NCI-H2107 (cell line): ENCODE measurements at places on chromosomes 1 and 21.

GRCh38 chr1:88998716-88999115, 6.3 kb upstream of the KYAT3 start:
- DNase-seq, result peak; percentile 73

DNA sequence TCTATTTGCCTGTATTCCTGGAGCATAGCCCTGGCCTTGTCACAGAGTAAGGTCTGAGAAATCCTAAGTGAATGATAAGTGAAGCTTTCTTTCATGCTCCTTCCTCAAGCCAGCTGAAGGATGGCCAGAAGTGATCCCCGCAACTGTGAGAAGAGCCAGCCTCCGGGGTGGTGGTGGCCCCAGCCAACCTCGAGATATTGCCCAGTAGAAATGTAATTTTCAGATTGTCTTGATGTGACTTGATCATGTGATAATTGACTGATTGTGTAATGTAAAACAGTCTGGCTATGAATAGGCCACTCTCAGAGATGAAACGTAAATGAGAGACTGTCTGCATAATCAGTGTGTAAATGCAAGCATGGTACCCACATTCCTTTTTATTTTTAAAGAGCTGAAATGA, 242.4 kb upstream of the CAMK1G start:
- DNase-seq, result no peak

DNA sequence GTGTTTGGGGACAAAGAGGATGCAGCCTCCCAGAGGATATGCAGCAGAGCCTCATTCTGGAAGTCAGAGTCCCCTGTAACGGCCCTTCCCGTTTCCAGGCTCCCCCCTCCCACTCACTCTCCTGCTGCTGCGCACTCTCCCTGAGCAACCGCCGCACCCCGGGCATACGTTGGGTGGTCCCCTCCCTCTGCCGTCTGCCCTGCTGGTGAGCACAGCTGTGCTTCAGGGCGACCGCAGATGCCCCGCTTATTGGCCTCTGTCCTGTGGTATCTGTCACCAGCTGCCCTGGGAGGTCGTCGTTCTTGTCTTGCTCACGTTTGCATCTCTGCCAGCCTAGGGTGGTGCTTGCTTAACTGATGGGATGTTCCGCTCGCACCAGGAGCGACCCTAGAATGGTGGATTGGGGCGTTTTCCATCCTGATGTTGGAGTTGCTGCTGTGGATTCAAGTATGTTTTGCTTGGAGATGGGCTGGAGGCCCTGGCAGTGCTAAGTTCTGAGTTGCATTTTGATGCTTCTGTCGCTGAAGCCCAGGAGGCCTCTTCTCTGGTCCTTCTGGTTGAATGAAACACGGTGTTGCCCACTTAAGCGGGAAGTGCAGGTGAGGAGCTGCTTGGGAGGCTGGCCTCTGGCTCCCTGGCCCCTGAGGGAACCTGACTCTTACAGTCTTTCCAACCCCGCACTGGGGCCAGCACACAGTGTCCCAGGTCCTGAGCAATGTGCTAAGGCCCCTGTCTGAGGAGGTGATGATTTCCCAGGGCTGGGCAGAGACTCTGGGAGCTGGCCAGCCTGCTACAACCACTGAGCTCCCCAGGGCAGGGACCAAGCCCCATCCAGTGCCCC, 3.2 kb downstream of the TMEM201 start:
- DNase-seq, result no peak

GRCh38 chr1:174998569-174999215, 1.1 kb upstream of the CACYBP start:
- DNase-seq, result peak; percentile 78

DNA sequence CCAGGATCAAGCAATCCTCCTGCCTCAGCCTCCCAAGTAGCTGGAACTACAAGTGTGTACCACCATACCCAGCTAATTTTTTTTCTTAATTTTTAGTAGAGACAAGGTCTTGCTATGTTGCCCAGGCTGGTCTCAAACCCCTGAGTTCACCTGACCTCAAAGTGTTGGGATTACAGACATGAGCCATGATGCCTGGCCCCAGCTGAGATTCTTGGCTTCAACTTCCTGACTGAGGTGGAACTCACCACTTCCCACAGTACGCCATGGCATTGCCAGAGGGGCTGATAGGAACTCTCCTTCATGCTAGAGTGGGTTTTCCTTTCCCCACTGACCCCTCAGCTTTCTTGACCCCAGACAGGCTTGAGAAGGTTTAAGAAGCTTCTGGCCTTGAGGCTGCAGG, 251.0 kb upstream of the CSF3R start:
- no peak for DNase-seq

- DNase-seq, result peak; percentile 14
Measured at GRCh38 chr21:39715804-39716397, 29.1 kb upstream of the IGSF5 start.

DNA sequence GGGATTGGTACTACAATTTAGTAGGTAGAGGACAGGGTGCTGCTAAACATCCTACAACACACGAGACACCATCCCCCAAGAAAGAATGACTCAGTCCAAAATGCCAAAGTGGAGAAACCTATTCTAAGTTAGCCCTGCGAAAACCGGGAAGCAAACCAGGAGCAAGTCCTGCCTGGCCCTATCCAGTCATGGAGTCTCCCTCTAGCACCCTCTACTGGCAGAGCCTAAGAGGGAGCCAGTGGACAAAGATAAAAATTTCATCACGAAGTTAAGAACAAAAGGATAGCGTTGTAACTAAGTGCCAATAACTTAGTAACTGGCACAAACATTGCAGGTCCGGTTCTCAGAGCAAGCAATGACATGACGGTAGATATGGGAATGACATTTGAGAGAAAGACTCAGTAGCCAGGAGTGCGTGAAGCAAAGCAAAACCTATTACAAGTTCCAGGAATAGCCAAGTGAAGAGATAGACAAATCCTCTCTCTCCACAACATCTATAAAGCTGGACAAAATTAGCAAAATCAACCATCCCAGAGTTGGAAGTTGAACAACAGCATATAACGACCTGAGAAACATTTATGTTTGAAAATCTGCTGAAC, 383.5 kb downstream of the OMA1 start:
- peak; percentile 58 for DNase-seq

DNA sequence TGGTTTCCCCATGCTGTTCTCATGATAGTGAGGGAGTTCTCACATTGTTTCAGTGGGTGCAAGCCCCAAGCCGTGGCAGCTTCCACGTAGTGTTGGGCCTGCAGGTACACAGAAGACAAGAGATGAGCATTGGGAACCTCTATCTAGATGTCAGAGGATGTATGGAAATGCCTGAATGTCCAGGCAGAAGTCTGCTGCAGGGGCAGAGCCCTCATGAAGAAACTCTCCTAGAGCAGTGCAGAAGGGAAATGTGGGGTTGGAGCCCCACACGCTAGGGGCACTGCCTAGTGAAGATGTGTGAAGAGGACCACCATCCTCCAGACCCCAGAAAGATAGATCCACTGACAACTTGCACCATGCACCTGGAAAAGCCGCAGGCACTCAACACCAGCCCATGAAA, 17.0 kb downstream of the GPR161 start:
- DNase-seq, result no peak

- DNase-seq, result no peak
Measured at GRCh38 chr1:231423648-231424047, 1.6 kb upstream of the EGLN1 start.

DNA sequence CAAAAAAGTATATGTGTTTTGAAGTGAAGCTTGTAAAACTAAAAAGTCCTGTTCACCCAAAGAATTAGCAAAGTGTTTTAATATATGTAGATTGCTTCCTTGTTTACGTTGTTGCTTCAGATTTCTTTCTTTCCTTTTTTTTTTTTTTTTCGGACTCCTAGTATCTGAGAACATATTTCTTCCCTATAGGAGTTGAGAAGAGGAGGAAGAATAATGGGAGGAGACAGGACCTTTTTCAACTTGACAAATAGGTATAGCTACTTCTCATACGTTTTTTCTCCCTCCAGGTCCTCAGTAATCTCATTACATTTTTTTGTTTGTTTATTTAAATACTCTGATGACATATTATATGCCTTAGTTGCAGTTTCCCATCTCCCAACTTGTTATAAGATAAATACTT, 8.9 kb downstream of the DISP1 start:
- DNase-seq, result no peak

- DNase-seq, result no peak
Measured at GRCh38 chr1:200351425-200351824, 58.4 kb downstream of the ZNF281 start.

DNA sequence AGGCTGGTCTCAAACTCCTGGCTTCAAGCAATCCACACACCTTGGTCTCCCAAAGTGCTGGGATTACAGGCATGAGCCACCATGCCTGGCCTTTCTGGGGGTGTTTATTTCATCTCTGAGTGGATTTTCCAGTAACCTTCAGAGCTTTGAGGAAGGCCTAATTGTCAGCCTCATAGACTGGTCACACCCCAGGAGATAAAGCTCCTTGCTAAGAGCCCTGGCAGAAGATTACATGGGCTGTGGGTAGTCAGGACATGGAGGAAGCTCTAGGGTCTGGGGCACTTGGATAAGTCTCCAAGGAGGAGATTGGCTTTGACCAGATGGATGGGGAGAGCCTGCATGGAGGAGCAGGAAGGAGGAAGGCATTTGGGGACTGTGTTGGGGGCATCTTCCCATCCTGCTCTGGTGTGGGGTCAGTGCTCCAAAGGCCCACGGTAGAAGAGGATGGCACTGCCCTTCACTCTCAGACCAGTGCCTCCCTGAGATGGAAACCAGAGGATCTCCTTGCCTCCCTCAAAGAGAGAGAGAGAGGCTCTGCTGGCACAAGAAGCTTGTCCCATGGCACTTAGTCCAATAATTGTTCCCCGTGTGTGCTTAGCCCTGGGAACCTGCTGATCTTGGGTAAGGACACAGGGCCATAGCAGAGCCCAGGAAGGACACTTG, 14.7 kb upstream of the GSTM4 start:
- no peak for DNase-seq

DNA sequence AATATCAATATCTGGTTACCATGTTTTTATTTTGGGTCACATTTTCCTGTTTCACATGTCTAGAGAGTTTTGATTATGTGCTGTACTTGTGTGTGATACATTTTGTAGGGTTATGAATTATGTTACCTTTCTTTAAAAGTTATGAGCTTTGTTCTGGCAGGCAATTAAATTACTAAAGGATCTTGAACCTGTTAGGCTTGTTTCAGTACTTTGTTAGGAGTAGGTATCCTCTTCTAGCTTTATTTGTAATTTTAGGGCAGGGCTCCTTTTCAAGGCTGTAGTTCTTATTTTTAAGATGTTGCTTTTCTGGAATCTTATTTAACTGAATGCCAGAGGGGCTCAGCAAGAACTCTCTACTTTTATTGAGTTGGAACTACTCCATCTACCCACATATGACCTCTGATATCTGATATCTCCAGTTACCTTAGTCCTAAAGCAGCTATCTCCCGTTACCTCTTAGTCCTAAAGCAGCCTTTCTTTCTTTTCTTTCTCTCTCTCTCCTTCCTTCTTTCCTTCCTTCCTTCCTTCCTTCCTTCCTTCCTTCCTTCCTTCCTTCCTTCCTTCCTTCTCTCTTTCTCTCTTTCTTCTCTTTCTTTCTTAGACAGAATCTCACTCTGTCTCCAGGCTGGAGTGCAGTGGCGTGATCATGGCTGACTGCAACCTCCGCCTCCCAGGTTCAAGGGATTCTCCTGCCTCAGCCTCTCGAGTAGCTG, 23.8 kb downstream of the KCTD3 start:
- no peak for DNase-seq

DNA sequence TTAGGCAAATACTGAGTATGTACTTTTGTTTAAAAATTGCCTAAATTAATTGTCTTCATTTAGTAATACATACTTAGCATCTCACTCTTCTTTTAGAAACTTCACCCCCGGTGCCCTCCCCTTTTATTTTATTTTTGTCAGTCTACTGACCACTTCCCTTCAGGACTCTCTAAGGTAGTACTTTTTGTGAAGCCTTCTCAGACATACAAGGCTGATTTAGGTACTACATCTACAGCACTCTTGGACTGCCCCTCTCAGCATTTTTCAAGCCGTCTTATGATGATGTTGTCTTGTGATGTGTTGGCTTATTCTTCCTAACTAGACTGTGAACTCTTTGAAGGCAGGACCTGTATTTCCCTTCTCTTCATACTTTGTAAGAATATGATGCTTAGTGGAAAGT, 24.7 kb downstream of the RPS6KC1 start:
- DNase-seq, result no peak

- DNase-seq, result no peak
Measured at GRCh38 chr21:38254970-38255369, 1.8 kb upstream of the KCNJ15 start.

GRCh38 chr1:234553240-234554188, 56.5 kb downstream of the IRF2BP2 start:
- DNase-seq, result no peak
